ENCODE measurements at places on chromosomes 5 and 9.

DNA sequence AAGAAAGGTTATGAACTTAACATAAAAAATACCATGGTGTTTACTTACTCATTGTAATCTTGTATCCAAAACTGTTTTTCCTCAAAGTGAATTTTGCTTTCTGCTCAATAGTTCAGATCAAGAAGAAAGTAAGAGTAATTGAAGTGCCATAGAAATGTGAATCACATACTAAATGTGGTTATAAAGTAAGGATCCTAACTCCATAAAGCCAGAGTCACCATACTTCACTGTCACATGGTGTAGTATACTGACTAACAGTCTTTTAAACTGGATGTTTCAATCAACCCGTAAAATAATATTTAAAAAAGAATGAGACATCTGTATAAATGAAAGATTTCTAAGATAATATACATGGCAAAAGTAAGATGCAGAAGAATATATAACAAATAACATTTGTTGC lies 72.1 kb downstream of the NIPBL start:
- no peak for DNase-seq

- no peak for DNase-seq
Measured at GRCh38 chr5:138610918-138611677, 35.9 kb upstream of the HSPA9 start.

DNA sequence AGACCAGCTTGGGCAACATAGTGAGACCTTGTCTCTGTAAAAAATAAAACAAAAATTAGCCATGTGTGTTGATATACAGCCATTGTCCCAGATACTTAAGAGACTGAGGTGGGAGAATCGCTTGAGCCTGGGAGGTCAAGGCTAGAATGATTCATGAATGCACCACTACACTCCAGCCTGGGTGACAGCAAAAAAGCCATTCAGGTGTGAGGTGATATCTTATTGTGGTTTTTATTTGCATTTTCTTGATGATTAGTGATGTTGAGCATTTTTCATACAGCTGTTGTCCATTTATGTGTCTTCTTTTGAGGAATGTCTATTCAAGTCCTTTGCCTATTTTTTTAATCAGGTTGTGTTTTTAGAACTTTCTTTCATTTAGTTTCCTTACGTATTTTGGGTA lies 23.2 kb downstream of the MTAP start:
- no peak for DNase-seq

DNA sequence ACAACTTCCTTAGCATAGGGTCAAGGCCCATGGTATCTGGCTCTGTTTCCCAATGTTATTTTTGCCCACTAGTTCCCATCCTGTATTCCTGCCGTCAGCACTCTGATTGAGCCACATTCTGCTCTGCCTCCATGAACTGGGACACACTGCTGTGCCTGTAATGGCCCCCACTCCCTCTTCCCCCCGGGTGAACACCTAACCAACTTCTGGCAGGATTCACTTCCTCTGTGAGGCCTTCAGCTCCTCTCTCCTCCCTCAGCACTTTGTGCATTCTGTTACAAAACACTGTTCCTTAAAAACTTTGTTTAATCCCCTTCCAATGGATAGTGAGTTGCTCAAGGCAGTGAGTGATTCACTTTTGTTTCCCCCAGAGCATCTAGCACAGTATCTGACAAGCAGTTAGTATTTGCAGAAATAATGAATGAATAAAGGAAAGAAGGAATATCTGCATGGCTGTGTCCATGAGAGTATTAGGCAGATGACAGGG lies 183.6 kb downstream of the EFNA5 start:
- DNase-seq = no peak

DNA sequence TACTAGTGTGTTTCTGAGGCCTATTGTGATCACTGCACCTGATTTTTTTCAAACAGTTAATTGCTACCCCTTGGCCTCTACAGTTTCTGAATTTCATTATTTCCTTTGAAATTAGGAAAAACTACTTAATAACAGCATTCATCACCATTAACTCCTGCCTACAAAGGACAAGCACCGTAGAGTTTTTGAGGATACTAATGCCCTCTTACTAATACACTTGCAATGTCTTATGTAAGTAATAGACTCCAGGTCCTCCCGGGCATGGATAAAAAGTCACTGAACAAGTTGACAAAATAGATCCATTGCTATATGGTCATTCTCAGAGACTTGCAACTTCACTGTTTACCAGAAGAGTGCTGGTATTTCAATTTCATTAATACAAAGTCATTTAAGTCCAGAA lies 1172.5 kb downstream of the CDH12 start:
- DNase-seq = no peak

- no peak for DNase-seq
Measured at GRCh38 chr5:112219000-112219399, 200.1 kb downstream of the EPB41L4A start.

- DNase-seq = no peak
Measured at GRCh38 chr5:1098986-1099597, 12.8 kb downstream of the SLC12A7 start.

- DNase-seq = no peak
Measured at GRCh38 chr5:97142521-97143254, at the start of gene LIX1. Gene LIX1, minus strand, starts transcription at chr5:97142611. Its CDS starts 35 bp downstream, at chr5:97142576.

- no peak for DNase-seq
Measured at GRCh38 chr9:126885131-126885641, 24.7 kb downstream of the ZBTB34 start.

GRCh38 chr5:38607396-38607795 lies 51.0 kb upstream of the LIFR start:
- no peak for DNase-seq
